ENCODE measurements at places on chromosomes 2 and 18.

DNA sequence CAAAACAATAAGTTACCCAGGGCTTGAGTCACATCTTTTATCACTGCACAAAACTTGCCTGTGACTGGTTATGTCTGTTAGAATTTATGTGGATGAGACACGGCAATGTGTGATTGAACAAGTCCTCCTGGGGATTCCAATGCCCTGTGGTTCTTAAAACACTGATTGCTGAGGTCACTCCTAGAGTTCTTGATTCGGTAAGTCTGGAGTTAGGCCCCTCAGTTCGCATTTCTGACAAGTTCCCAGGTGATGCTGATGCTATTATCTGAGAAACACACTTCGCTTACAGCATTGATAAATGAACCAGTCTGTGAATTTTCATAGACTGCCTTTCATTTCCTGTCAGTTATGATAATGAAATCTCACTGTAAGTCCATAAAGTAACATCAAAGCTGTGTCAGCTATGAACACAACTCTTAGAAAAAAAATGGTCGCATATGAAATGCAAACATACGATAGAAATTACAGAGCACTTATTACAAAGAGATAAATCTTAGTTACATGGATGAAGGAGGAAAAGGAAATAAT lies 214.0 kb downstream of the DLGAP1 start:
- DNase-seq = no peak

GRCh38 chr2:62313449-62314227 lies 117.7 kb downstream of the B3GNT2 start:
- peak; percentile 44 for DNase-seq

DNA sequence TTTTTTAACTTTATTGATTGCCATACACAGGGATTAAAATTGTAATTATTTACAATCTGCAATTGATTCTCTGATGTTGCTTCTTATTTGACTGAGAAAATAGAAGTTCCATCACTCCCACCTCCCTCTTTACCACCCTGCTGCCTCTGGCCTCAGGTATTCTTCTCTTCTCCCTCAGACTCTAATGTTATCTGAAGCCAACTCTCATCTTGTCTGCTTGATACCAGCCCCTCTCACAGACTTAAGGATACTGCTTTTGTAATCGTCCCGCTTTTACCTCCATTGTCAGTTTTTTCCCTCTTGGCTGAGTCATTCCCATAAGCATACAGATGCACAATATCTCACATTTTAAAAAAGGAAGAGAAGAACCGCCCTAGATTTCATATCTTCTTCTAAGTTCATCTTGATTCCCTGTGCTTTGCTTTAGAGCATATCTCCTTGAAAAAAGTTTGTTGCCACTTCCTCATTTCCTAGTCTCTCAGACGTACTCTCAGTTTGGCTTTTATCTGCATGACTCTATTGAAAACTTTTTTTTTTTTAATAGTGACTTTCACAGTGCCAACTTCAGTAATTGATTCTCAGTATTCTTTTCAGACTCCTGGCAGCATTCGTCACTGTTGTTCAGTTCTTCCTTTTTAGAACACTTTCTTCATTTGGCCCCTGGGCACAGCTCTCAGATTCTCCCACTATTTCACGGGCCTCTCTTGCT lies 31.1 kb downstream of the SPAG16 start:
- no peak for DNase-seq

GRCh38 chr2:132766573-132766972 lies 96.6 kb upstream of the LYPD1 start:
- no peak for DNase-seq

DNA sequence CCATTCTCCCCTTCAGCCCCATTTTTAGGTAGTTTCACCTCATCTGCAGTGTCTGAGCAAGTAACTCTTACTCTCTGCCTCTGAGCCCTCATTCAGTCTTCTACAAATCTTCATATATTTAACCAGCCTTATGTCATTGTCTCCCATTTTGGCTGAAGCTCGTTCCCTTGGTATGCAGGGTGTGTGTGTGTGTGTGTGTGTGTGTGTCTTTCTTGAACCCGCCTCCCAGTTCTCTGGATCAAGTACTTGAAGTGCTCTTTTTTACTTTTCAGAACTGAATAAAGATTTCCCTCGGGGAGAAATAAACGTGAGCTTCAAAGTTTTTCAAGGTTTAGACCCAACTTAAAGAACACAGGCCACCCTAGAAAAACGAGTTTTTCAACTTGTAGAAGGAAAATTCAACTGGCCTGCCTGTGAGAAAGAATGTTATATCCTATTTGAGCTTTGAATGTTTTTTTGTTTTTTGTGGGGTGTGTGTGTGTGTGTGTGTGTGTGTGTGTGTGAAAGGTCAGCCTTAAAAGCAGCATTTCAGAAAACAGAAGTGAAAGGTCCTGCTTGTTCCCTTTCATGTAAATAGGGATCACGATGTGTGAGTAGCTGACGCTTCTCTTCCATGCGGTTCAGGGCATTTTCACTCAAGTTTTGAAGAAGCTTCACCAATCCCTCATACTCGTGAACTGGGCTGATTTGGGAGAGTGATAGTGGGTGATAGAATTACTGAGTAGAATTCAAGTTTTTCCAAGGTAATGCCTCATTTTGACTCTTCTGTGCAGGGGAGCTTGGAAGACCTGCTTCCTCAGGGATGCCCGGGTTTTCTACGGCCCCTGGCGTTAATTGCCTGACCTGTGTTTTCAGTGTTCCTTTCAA lies 50.6 kb upstream of the EML6 start:
- no peak for DNase-seq

GRCh38 chr2:152097290-152097800 lies 1.5 kb downstream of the CACNB4 start:
- no peak for DNase-seq

GRCh38 chr2:21234001-21234400 lies 110.2 kb downstream of the TDRD15 start:
- no peak for DNase-seq

- no peak for DNase-seq
Observed at GRCh38 chr2:230944123-230944653, 19.1 kb upstream of the GPR55 start.

- DNase-seq = no peak
Observed at GRCh38 chr2:156474401-156474800, 38.2 kb downstream of the GPD2 start.

GRCh38 chr2:149027590-149028250 lies 10.8 kb upstream of the LYPD6B start:
- DNase-seq = no peak

DNA sequence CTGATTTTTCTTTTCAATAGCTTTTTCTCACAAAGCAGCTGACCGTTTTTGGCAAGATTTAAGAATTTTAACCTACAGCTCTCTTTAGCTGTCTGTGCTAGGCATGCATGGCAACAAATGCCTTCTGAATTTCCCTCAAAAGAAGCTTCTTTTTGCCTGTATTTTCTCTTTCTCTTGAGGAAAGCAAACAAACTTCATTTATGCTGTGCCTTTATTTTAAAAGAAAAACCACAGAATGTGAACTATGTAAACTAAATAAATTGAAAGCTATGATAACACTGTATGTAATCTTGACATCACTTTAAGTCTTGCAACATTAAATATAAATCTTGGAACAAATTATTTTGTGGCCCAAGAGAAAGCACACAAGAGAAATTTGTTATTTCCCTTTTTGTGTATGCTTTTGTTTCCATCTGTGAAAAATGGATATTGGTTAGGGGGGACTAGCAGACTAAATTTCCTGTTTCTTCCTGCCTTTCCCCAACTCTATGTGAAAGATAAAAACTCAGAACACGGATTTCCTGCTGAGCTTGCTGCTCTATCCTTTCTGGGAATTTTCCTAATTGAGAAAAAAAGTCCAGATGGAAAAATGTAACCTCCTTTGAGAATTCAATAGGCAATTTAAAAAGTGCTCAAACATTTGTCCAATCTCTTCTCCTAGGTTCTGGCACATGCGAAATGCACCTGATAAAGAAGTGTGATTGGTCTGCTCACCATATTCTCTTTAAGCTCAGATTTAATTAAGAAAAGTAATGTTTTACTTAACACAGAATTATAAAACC lies 20.9 kb upstream of the TFPI start:
- DNase-seq = no peak

- DNase-seq = peak; percentile 67
Observed at GRCh38 chr2:130370490-130370889, 14.6 kb downstream of the PTPN18 start.

DNA sequence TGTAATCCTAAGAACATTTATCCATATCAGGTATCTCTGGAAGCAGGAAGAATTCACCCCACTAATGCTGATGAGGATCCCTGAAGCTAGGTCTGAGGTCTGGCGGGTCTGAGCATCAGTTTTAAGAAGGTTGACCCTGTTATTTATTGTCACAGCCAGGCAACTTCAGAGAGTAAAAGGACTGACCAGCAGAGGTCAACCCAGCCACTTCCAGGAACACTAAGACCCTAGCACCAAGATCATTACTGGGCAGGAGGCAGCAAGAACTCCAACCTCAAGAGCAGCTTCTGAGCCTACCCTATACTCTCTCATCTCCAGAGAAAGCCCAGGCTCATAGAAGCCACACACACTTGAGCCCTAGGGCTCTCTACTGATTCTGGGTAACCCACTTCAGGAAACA lies 901.4 kb downstream of the DCDC2C start:
- DNase-seq = no peak

- no peak for DNase-seq
Observed at GRCh38 chr18:37447962-37448888, 117.4 kb downstream of the CELF4 start.

GRCh38 chr2:165876712-165877111 lies 76.9 kb downstream of the TTC21B start:
- no peak for DNase-seq

DNA sequence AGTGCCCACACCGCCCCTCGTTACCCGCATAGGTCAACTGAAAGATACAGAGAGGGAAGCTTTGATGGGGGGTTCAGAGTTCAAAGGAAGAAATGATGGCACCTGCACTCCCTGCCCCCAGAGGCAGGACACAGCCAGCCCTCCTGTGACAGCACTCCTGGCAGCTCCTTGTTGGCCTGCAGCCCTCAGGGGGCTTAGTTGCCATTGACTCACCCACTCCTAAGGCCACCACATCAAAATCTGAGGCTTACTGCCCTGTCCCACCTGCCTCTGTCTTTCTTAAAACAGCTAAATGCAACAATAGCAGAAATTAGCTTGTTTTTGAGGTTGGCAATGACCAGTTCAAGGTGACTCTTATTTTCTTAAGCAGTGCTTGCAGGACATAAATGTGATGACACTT lies 31.6 kb upstream of the SLC35F6 start:
- DNase-seq = no peak

DNA sequence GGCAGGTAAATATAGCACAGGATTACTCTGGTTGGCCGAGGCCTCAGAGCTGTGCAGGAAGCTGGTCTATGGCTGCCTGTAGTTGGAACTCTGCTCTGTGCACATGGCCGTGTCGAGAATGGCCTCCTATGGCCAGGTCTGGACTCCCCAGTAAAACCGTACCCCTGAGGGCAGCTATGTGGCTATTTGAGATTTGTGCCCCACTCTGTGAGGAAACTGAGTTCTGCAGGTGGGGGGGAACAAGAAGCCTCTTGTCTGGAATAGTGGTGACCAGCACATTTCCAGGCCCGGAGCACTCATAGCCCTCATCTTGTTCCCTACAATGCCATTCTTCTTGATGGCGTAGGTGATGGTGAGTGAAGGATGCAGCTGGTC lies 15.0 kb upstream of the TEX51 start:
- no peak for DNase-seq

GRCh38 chr2:67628892-67629291 lies 231.8 kb downstream of the ETAA1 start:
- DNase-seq = no peak

- DNase-seq = no peak
Observed at GRCh38 chr2:12010779-12011178, 264.3 kb downstream of the LPIN1 start.

GRCh38 chr18:48540251-48541025 lies 1.6 kb downstream of the CTIF start:
- peak; percentile 43 for DNase-seq

GRCh38 chr18:24234330-24234729 lies 95.5 kb downstream of the CABYR start:
- DNase-seq = no peak

DNA sequence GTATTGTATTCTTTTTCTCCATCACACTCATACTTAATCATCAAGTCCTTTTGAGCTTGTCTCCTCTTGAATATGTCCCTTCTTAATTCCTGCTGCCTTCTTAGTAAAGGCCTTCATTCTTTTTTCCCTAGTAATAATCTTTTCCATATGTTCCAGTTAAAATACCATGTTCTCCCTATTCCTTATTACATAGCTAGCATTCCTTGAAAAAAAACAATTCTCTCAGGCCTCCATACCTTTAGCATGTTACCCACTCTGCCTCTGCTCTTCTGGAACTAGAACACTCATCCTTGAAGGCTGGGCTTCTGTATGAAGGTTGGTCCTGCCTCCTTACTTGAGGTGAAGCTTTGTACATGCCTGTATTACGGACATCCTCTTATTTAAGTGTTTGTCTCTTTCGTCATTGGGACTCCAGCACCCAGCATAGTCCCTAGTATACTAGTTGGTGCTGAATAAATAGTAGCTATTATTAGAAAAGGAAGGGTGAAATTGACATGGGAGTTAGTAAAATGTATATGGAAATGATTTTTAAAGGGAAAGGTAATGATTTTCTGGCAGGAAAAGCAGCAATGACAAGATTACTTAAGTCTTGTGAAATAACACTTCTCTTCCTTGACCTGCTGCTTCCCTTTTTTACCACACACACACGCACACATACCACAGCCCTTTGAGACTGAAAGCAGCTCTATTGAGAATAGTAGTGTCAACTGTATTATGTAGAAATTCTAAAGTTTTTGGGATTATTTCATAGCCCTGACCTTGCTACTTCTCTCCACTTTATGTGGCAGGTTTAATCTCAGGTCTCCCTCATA lies 45.6 kb downstream of the REL start:
- DNase-seq = no peak

DNA sequence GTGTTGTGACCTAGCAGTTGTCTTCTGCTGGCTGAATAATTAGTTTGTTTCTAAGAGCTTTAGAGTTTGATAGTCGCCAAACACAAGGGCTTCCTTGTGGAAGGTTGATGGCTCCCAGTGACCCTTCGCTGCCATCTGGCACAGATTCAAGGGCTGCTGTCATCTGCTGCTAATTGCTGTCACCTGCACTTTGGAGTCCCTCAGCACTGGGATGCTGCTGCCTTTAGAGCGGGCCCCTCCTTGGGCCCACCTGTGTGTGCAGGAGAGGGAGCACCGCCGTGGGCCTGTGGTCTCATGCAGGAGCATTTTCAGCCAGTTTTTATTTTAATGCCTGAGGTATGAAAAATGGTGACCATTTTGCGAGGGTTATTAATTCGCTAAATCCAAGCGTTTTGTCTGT lies 154.0 kb upstream of the NFATC1 start:
- no peak for DNase-seq

DNA sequence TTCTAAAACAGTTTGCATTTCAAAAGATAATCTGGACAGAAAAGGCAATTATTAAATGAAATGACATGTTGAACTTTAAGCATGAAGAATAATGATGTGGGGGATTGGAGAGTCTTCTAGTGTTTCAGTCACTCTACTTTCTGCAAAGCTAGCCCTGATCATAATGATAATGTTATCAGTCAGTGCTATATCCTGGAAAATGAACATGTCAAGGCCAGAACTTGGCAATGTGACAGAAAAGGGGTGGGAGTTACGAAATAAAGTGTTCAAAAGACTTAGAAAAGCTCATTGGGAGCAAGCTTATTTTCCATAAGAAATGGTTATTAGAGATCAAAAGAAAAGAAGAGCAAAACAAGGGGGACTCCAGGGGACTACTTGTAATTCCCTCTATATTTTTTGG lies 288.5 kb upstream of the SLC8A1 start:
- no peak for DNase-seq
